Thoracic aorta (tissue), 2 donors: ENCODE measurements at places on chromosomes 13 and 19. TPM values are rescaled to one million over a fixed set of nuclear protein-coding genes. Genes with fewer than 3 reads are reported as not detected.

DNA sequence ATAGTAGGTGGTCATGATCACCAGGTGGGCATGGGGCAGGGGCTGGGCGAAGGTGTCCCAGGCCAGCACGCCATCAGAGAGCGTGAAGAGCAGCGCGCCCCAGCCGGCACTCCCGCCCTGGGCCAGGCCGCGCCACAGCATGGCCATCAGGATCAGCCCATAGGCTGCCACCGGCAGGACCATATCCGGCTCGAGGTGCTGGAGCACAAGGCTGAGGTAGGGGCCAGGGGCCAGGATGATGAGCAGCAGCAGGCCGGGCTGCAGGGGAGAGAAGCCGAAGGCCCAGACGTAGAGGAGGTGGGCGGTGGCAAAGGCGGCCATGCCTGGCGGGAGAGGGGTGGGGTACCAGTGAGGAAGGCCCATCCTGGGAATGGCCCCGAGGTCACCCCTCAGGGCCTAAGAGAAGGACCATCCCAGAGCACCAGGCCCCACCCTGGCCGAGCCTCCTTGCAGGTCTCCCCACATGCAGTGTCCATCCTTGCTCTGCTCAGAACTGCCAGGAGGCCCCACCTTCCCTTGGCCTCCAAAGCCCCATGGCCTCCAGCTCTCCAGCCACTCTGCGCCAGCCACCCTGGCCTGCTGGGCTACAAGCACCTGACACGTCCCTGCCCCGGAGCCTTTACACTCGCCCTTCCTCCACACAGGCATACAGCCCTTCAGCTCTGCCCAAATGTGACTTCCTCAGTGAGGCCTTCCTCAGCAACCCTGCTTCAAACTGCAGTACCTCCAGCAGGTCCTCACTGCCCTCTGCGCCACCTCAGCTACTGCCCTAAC lies 1.1 kb downstream of the TMEM86B start:
- no peak for DNase-seq

DNA sequence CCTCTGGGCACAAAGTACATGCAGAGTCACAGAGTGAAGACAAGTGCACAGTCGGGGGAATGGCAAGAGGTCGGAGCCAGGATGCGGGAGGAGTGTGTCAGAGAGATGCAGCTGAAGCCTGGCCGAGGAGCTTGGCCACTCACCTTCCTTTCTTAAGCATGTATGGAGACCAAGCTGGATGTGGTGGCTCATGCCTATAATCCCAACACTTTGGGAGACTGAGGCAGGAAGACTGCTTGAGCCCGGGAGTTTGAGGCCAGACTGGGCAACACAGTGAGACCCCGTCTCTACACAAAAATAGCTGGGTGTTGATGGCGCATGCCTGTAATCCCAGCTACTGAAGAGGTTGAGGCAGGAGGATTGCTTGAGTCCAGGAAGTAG lies 67.0 kb downstream of the LATS2 start:
- DNase-seq = no peak

DNA sequence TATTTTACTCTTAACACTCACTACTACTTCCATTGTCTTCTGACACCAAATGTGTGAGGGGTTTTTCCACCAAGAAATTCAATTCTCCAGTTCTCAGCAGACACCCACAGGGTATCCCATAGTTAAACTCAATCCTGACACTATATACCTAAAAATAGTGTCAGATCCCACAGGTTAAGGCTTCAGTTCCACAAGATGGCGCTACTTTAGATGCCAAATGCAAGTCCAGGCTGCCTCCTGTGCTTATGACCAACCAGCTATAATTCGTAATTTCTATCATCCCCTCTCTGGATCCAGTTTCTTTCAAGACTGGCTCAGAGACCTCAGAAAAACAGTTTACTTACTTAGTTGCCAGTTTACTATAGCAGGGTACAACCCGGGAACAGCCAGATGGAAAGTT lies 1146.2 kb upstream of the SPRY2 start:
- no peak for DNase-seq

- DNase-seq = no peak
These were observed at the start of gene TMEM221 for GRCh38 chr19:17448131-17448967. TMEM221 (minus strand) TSS chr19:17448668; CDS start chr19:17448462, 206 bp downstream.

GRCh38 chr19:29658221-29658991 lies 6.9 kb upstream of the PLEKHF1 start:
- no peak for DNase-seq

DNA sequence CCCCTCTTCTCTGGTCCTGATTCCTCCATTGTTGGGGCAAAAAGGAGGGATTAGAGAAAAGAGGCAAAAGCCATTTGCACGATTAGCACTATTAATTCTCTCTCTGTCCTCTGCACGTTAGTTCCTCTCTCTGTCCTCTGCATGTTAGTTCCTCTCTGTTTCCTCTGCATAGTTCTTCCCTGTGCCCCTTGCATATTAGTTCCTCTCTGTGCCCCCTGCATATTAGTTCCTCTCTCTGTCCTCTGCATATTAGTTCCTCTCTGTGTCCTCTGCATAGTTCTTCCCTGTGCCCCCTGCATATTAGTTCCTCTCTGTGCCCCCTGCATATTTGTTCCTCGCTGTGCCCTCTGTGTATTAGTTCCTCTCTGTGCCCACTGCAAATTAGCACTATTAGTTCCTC lies 847.2 kb upstream of the GPC6 start:
- no peak for DNase-seq

DNA sequence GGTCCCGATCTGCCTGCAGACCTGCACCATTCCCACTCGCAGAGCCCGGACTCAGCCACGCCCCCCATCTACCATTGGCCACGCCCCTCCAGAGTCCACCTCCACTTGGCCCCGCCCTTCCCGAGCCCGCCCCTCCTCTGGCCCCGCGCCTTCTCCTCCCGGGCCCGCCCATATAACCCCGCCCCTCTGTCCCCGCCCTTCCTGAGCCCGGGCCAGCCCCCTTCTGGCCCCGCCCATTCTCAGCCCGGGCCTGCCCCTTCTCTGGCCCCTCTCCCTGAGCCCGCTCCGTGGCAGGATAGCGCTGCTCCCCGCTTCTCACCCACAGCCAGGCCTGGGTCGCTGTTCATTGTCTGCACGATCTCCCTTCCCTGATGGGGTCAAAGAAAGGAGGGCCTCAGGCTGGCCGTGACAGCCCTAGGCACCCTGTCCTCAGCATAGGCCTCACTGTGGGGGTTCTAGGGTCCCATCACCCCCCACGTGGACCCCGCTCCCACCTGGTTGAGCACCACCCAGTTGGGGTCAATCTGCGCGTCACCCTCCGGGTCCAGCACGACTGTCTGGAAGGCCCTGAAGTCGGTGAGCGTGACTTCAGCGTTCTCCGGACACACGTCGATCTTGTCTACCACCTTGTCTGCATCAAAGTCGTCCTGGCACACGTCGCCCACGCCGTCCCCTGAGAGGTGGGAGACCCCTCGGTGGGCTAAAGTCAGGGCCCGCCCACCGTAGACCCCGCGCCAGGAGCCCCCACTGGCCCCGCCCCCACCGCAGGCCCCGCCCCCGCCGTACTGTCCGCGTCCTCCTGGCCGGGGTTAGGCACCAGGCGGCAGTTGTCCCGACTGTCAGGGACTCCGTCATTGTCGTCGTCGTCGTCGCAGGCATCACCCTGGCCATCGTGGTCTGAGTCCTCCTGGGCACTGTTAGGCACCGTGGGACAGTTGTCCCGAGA lies 5.7 kb downstream of the COMP start:
- no peak for DNase-seq

DNA sequence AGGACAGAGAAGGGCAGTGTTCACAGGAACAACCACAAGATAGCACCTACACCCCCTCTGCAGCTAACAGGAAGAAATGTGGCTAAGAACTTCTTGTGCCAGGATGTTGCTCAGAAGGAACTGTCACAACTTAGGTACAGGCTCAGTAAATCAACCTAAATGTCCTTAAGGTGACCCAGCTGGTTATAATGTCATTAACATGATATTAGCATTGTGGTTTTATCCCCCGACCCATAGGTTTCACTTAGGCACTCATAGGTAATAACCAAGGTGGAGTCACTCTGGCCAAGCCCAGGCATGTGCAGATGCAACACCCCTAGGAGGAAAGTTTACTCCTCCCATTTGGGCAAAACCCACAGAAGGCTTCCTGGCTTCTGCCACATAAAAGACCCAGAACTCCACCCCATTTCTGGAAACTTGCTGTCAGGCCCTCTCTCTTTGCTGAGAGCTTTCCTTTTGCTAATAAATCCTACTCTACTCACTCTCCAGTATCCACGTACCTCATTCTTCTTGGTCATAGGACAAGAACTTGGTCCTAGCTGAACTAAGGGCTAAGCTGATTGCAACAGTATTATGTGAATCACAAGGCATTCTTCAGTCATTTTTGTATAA lies 951.3 kb downstream of the SLITRK5 start:
- no peak for DNase-seq

GRCh38 chr19:11141937-11142527 lies 13.6 kb downstream of the SPC24 start:
- no peak for DNase-seq

DNA sequence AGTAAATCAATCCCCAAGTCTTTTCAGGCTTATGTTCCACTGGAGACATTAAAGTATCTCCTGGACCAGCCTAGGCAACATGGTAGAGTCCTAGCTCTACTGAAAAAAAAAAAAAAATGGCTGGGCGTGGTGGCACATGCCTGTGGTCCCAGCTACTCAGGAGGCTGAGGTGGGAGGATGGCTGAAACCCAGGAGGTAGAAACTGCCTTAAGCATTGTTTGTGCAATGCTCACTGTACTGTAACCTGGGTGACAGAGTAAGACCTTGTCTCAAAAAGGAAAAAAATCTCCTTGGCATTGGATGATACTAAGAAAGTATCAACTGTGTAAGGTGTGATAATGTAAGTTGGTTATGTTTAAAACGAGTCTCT lies 8.8 kb downstream of the KLK8 start:
- no peak for DNase-seq

- DNase-seq = no peak
These were observed 15.0 kb downstream of the MRPS12 start for GRCh38 chr19:38945562-38946228.

NAPA gene
- 107 TPM for total RNA-seq

IGFL1 gene
- total RNA-seq = not detected

RGL3 gene
- total RNA-seq = 43.6 TPM

ANGPTL4 gene
- total RNA-seq = 99.1 TPM

TEAD2 gene
- total RNA-seq = 26.4 TPM

ATCAY gene
- total RNA-seq = not detected

KLK15 gene
- total RNA-seq = not detected
